ENCODE measurements at places on chromosomes 16 and 17. TPM values are rescaled to one million over a fixed set of nuclear protein-coding genes. Genes with fewer than 3 reads are reported as not detected.

GRCh38 chr17:28885363-28885762, 12.2 kb downstream of the FLOT2 start:
- peaks cover 9% of the 10 kb centered on the region for H3K36me3 ChIP-seq
- no peaks in the 10 kb centered on the region for H3K27me3 ChIP-seq
- no peaks in the 10 kb centered on the region for H3K4me1 ChIP-seq
- DNase-seq: no peak

- no peak overlapping the region for H3K4me3 ChIP-seq
- H3K36me3 ChIP-seq: no peaks in the 10 kb centered on the region
- H3K27ac ChIP-seq: no peak overlapping the region
- no peaks in the 10 kb centered on the region for H3K4me1 ChIP-seq
Observed at GRCh38 chr17:58641887-58642311, 49.9 kb downstream of the TEX14 start.

- DNase-seq: no peak
- H3K4me1 ChIP-seq: no peaks in the 10 kb centered on the region
- H3K27me3 ChIP-seq: no peaks in the 10 kb centered on the region
- H3K4me3 ChIP-seq: no peak overlapping the region
- no peak overlapping the region for H3K27ac ChIP-seq
Observed at GRCh38 chr16:1458336-1458976, 14.1 kb upstream of the CCDC154 start.

ASB16 gene
- total RNA-seq: 0.89 TPM

DNA sequence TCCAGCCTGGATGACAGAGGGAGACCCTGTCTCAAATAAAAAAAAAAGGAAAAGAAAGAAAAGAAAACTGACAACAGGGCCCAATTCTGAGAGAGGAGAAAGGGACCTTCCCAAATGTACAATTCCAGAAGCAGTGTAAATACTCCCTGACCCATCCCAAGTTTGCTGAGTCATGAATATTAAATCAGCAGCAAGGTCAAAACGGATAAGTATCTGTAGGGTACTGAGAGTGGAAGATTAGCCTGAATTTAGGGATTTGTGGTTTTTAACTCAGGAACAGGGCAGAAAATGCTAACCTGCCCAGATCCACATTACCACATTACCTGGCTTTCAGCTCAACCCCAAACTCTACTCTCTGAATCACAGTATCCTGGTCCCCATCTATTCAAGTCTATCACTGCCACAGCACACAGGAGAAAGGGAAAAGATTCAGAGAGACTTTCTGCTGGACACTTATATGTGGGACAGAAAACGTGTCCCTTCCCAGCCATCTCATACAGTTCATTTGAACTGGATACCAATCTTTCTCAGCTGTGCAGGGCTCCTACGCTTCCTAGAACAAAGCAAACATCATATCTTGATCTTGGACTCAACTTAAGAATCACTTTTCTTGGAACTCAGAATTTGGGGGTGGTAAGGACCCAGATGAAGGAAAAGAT, 2.9 kb downstream of the FXR2 start:
- H3K4me3 ChIP-seq: peak overlapping the region; percentile 87
- H3K4me1 ChIP-seq: peaks cover 26% of the 10 kb centered on the region
- no peaks in the 10 kb centered on the region for H3K27me3 ChIP-seq
- no peak for DNase-seq

GRCh38 chr16:31194898-31195297, 7.7 kb downstream of the PYCARD start:
- H3K4me1 ChIP-seq: no peaks in the 10 kb centered on the region
- no peak overlapping the region for H3K4me3 ChIP-seq

GPR179 gene
- 0.27 TPM for total RNA-seq

SPNS2 gene
- 1.5 TPM for total RNA-seq

- H3K27ac ChIP-seq: no peak overlapping the region
- no peak overlapping the region for H3K4me3 ChIP-seq
- H3K27me3 ChIP-seq: peaks cover 14% of the 10 kb centered on the region
- peaks cover 8% of the 10 kb centered on the region for H3K4me1 ChIP-seq
- no peaks in the 10 kb centered on the region for H3K36me3 ChIP-seq
- no peak for DNase-seq
Observed at GRCh38 chr17:57038486-57038885, 46.6 kb upstream of the AKAP1 start.

- H3K27ac ChIP-seq: no peak overlapping the region
- H3K4me3 ChIP-seq: no peak overlapping the region
- peaks cover 9% of the 10 kb centered on the region for H3K4me1 ChIP-seq
- peaks cover 15% of the 10 kb centered on the region for H3K27me3 ChIP-seq
- H3K36me3 ChIP-seq: no peaks in the 10 kb centered on the region
- no peak for DNase-seq
Observed at GRCh38 chr17:65457183-65457582, 104.3 kb downstream of the AXIN2 start.
